ENCODE measurements at places on chromosomes 1 and 21.
A peak's percentile ranks its signal among the peaks of the same experiment; 100 is the strongest.

DNA sequence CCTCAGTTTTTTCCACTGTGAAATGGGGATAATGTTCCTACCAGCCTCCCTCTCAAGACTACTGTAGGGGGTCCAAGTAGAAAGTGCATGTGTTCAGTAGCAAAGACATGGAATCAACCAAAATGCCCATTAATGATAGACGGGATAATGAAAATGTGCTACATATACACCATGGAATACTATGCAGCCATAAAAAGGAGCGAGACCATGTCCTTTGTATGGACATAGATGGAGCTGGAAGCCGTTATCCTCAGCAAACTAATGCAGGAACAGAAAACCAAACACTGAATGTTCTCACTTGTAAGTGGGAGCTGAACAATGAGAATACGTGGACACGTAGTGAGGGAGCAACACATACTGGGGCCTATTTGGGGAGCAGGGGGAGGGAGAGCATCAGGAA, 6.1 kb upstream of the ZNF362 start:
- no peak for DNase-seq

- no peak for DNase-seq
These were observed 31.6 kb downstream of the ADARB1 start for GRCh38 chr21:45105906-45106485.

- no peak for DNase-seq
These were observed 343.9 kb upstream of the AJAP1 start for GRCh38 chr1:4310396-4310923.

DNA sequence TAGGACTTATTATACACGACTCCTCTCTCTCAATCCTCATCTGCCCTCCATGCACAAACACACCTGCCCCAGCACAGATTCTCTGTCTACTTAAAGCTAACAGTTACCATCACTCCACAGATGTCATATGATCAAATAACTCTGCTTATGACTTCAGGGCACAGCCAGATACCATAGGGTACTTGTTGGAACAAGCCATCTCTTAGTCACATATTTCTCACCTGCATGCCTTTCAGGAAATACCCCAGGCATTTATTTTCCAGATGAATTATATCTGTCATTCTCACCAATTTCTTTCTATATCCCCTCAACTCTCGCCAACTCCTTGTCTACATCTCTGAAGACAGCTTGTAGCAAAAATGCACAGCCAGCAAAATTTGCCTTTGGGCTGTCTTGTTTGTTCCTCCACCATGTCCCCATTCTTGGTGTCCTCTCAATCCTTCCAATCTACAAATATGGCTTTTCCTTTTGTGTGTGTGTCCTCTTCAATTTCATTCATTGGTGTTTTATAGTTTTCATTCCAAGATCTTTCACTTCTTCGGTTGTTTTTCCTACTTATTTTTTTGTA, 353.9 kb upstream of the CAMK1G start:
- DNase-seq: no peak

DNA sequence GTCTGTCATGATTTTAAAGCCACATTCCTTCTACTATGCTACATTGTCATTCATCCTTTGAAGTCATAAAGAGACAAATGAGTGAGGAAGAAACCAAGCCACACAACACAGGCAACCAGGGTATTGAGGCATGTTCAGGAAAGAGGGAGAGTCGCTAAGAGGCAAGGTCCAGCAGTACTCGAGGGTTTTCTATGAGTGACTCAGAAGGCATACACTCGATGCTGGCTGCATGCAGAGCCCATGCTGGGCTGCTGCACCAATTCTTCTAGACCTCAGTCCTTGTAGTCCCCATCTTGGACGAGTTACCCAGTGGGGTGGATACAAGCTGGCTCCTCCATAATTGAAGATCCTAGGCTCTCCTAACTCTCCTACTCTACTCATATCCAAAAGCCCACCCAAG, 57.6 kb downstream of the OLFML2B start:
- no peak for DNase-seq

- no peak for DNase-seq
These were observed 29.2 kb downstream of the CDCA8 start for GRCh38 chr1:37721565-37721964.

GRCh38 chr1:20078171-20078651, 8.2 kb downstream of the PLA2G5 start:
- no peak for DNase-seq

DNA sequence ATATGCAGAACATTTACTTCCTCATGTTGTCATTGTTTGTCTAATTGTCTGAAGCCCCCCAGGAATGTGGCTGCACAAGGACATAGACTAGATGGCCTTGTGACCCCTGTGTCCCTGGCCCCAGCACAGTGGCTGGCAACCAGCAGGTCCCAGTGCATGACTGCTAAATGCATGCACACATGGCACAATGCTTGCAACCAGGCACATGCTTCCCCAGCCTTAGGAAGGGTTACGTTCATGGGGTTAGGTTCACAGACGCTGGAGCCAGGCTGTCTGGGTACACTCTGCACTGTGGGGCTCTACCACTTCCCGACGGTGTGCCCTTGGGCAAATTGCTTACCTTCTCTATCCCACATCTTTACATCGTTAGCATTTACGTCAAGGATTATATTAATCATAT, 21.2 kb upstream of the CLIC6 start:
- DNase-seq: no peak

DNA sequence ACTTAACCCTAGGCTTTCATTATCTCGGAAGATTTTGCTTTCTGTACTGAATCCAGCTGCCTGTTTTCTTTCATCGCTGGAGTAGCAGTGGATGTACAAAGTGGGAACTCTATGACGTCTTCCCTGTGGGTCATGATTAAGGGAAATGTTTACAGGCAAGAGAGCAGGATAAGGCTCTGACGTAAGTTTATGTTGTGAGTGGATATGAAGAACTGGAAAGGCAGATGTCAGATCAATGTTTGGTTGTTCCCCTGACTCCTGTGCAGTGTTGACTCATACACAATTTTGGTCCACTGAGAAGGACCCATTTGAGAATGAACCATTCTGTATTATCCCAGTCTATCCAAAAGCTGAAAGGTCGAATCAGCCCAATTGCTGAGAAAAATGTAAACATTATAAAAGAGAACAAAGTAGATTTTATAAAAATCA, 292.4 kb downstream of the GRIK1 start:
- DNase-seq: no peak

GRCh38 chr1:178124115-178124514, 30.2 kb downstream of the RASAL2 start:
- DNase-seq: no peak

DNA sequence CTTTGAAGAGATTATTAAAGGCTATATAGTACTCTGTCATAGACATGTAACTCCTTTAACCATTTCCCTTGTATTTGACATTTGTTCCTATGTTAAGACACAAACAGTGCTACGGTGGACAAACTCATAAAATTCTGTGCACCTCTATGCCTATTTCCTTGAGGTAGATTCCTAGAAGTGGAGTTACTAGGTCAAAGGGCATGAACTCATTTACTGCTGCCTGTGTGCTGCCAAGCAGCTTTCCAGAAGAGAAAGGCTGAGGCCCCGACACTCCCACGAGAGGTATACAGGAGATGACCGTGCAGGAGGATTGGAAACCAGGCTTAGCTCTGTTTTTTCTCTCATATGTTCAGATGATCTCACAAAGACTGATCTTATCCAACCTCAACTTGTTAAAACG, 34.4 kb upstream of the TENT5C start:
- DNase-seq: no peak

DNA sequence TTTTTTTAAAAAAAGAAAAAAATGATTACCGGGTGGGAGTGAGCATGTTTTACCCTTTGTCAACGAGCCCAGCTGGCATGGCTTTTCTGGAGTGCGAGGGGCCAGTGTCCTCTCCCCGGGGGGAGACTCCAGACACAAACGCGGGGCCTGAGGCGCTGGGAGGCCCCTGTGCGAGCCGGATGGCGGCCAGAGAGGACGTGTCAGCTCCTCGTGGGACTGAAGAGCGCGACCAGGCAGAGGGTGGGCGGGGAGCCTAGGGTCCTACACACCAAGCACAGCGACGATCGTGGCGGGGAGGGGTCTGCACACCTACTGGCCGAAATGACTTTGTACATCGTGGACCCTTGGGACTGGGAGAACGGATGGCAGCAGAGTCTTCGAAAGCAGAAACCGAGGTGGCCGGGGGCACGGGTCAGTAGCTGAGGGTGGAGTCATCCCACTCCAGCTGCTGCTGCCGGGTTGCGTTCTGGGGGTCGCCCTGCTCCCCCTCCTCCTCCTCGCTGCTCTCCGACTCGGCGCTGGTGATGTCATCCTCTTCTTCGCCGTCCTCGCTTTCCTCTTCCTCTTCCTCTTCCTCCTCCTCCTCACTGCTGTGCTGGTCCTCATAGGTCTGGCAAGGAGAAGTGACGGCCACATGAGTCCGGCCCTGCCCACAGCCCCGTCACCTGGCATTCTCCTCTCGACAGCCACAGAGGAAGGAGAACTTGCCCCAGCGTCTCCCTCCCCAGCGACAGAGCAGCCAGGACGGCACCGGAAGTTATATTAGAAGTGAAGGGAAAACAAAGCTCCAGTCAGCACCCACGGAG, 78.8 kb downstream of the PIK3CD start:
- no peak for DNase-seq

GRCh38 chr1:70383483-70383882, 27.6 kb upstream of the CTH start:
- DNase-seq: no peak

DNA sequence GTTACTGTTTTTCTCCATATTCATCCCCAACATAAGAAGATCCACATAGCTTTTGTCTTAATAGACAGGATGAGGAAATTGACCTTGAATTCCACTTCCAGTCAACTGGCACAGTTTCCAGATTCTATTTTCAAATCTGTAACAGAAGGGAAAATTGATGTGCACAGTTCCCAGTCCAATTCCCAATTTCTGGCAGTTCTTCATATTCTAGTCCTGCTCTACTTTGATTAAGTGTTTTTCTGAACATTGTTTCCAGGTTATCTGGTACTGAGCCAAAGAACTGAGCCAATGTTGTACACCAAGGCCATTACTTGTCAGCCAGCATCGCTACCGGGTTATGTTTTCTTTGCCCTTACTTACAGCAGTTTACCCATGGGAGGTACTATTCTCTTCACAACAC, 1755.4 kb downstream of the PLA2G4A start:
- DNase-seq: no peak

- DNase-seq: no peak
These were observed 571.6 kb downstream of the LRRIQ3 start for GRCh38 chr1:73626326-73626725.

DNA sequence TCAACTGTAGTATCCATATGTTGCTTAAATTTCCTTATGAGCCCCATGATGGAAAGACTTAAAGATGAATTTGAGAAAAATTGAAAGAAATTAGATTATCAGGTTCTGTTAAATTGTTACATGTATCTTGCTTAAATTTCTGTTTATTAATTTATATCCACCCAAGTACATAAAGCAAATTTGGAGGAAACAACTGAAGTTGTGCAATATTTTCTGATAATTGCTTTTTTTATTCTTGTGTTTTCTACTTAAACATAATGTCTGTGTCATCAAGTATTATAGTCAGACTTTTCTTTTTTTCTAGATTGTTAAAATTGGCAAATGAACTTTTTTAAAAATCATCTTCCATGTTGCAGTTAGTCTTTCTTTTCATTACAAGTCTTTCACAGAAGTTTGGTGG, 36.8 kb downstream of the RNF11 start:
- no peak for DNase-seq

DNA sequence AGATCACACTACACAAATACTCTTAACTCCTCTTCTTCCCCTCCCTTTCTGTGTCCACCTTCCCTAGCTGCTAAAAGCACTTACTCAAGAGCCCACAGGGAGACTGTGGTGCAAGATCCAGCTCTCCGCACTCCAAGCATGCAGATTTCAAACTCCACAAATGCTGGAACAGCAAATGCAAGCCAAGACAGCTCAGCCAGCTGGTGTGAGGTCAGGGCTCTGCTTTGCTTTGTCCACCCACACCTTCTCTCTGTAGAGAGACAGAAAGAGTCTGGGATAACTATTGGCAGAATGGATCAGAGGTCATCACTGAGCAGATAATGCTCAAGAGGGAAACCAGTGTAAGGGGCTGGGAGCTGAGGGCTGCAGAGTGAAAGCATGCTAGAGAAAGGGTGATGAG, 45.2 kb upstream of the DPT start:
- DNase-seq: no peak

- peak; percentile 88 for DNase-seq
These were observed at the start of gene IL10RB for GRCh38 chr21:33266050-33266788. Gene IL10RB, plus strand, starts transcription at chr21:33266367. Its CDS starts 99 bp downstream, at chr21:33266466.
